ENCODE measurements at places on chromosomes 13 and 19. TPM values are rescaled to one million over a fixed set of nuclear protein-coding genes. Genes with fewer than 3 reads are reported as not detected.

The PEAK3 gene
- 0.04 TPM for polyA plus RNA-seq

GRCh38 chr19:49442354-49442753 is 1.0 kb upstream of the SLC17A7 start:
- DNase-seq = no peak

GRCh38 chr13:44574466-44574855 is 1.7 kb downstream of the TSC22D1 start:
- no peak for DNase-seq

GRCh38 chr19:44587963-44588770 is 25.2 kb upstream of the IGSF23 start:
- no peak for DNase-seq

- no peak for DNase-seq
These were observed 442.3 kb downstream of the TUBA3C start for GRCh38 chr13:18739310-18739709.

GRCh38 chr13:107079423-107080049 is 511.6 kb upstream of the ARGLU1 start:
- no peak for DNase-seq

The ATP8A2 gene
- 5.1 TPM for polyA plus RNA-seq

The KIR2DL3 gene
- polyA plus RNA-seq = not detected

The CYP4F3 gene
- 0.27 TPM for polyA plus RNA-seq

The PRTN3 gene
- 1.2 TPM for polyA plus RNA-seq

DNA sequence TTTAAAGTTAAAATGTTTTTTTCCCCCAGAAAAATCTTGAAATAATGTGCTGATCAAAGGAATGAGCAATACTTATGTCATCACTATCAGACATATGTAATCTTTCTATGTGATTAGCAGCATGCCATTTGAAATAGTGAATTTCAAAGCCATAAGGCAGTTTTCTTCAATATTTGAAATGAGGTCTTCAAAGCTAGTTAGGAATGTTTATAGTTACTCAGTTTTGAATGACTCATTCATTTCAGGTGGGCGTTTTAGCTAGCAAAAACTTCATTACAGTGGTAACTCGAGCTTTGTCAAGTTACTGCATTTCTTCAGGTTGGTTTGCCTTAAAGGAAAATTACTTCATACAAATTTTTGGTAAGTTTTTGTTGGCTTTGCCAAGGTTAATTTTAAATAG is 102.1 kb downstream of the ATP8A2 start:
- no peak for DNase-seq

The PRX gene
- polyA plus RNA-seq = 14.2 TPM

DNA sequence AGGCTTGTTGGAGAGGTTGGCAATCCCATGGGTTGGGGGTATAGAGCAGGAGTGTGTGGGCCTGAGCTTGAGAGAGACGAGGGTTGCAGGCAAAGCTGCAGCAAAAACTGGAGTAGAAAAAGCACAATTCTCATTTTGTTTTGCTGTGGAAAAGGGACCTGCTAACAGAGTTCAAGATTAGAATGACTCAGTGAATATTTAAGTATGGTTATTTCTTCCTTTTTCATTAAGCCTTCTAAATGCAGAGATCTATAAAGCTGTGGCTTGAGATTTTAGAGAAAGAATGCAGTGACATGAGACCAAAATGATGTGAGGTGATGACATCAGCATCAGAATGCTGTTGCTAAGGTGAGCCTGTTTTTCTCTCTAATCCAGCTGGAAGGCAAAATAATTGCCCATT is 10.8 kb upstream of the MBNL2 start:
- no peak for DNase-seq

The LMTK3 gene
- polyA plus RNA-seq = 3.5 TPM

GRCh38 chr13:47826471-47826870 is 174.6 kb downstream of the SUCLA2 start:
- DNase-seq = no peak

DNA sequence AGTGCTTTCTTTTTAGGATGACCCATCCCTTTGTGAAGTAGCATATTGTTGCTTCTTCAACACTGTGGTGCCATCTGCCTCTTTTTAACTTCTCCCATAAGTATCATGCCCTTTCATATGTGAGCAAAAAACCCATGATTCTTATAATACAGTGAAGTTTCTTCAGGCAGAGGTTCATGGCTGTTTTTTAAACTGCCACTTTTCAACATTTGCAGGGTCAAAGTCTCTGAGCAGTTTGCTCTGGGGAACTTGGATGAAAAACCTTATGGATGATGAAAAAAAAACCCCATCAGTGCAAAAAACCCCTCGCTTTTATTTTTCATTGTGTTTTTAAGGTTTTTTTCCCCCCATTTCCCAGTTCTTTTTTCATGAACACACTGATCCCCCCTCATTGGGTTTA is 158.5 kb downstream of the LMO7 start:
- DNase-seq = no peak

- DNase-seq = no peak
These were observed 5.3 kb upstream of the CCNP start for GRCh38 chr19:40231544-40232424.

The C2CD4C gene
- polyA plus RNA-seq = 4.0 TPM

GRCh38 chr19:49110567-49110966 is 3.6 kb upstream of the LIN7B start:
- DNase-seq = no peak

- DNase-seq = no peak
These were observed 6.0 kb upstream of the GRTP1 start for GRCh38 chr13:113369881-113370280.

- no peak for DNase-seq
These were observed 371.8 kb downstream of the SLITRK6 start for GRCh38 chr13:85427416-85427815.

DNA sequence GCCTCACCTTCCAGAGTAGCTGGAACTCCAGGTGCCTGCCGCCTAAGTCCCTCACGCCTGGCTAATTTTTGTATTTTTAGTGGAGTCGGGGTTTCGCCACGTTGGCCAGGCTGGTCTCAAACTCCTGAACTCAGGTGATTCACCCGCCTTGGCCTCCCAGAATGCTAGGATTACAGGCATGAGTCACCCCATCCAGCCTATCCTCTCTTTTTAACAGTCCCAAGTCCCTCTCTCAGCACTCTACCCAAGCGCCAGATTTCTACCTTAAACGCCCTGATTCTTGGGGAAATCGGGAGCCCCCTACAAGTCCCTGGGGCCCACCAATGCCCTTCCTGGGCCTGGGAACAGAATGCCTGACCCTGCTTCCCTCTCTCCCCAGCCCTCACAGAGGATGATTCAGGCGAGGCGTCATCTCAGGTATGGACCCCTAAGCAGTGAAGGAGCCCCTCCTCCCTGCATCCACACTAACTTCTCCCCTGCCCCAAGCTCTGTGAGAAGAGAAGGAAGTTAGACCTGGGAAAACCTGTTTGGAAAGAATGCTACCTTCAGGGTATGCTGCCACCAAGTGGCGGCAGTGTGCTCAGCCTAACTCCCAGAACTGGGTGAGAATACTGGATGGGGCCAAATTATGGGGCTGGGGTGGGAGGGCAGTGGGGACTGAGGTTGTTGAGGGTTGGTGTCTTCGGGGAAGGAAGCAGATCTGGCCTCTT is 20.8 kb upstream of the EBI3 start:
- no peak for DNase-seq

DNA sequence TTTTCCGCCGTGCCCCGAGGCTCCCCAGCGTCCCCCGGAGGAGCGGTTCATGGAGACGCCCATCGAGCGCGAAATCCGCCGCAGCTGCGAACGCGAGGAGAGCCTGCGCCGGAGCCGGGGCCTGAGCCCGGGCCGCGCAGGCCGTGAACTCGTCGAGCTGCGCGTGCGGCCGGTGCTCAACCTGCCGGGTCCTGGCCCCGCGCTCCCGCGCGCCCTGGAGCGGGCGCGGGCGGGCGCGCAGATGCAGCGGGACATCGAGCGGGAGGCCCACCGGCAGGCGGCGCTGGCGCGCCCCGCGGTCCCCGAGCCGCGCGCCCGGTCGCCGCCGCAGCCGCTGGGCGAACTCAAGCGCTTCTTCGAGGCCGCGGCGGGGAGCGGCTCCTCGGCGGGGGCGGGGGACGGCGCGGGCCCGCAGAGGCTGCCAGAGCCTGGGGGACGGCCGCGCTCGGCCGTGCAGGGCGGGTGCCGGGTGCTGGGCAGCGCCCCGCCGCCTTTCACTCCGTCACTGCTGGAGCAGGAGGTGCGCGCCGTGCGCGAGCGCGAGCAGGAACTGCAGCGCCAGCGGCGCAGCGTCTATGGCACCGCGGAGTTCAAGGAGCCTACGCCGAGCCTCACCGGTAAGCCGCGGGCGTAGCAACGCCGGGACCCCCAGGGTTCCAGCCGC is 807 bp downstream of the MISP3 start:
- no peak for DNase-seq

DNA sequence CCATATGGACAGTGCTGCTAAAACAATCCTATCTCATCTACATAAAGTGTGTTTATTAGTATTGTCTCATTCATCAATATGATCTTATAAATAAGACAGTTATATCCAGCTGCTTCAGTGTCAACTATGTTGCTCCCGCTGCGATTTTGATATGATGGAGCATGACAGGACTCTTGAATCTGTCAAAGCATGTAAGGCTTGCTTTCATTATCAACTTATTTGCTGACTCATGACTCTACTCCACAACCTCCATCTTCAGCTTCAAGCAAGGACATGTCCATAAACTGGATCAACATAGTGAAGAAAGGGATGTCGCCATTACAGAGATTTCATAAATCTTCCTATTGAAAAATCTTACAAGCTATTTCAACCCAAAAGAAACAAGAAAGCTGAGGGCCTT is 2812.6 kb downstream of the PCDH9 start:
- no peak for DNase-seq

DNA sequence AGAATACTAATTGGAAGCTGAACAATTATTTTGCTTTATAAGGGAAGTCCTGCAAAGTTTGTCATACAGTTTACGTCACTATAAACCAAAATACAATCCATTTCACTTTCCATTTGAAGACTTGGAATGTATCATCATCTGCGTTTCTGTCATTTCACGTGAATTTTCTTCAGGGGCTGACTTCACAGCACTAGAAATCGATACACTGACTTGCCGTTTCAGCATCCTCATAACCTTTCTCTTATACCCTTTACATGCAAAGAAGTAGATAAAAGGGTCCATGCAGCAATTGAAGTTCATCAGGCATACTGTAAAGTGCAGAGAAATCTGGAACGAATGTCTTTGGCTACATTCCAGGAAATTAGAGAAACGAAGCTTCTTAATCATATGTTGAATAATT is 12.2 kb downstream of the GPR183 start:
- DNase-seq = no peak

All from renal pelvis (tissue), 12 donors.